ENCODE measurements at places on chromosomes 7 and 10.

DNA sequence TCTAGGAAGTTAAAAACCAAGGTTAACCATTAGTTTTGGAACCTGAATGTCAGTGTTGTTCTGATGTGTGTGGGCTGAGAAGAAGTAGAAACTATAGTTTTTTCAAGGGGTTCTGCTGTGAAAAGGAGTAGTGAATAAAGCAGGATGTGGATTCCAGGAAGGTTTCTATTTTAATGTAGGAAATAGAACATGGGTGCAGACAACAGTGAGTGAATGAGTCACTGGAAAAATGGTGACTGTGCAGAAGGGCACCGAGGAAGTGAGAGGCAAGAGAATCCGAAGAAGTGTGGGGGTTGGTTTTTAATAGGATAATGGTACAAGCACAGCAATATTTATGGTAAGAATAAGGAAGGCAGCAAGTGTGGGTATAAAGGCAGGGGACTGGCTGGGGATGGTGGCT is 120.4 kb downstream of the ARHGAP21 start:
- H3K4me1 ChIP-seq = no peaks in the 10 kb centered on the region
- H3K36me3 ChIP-seq = no peaks in the 10 kb centered on the region
- no peak for DNase-seq
- no peak overlapping the region for H3K27ac ChIP-seq

GRCh38 chr10:100876585-100877460 is 35.9 kb upstream of the SLF2 start:
- H3K27me3 ChIP-seq = no peaks in the 10 kb centered on the region
- H3K4me3 ChIP-seq = no peak overlapping the region
- no peaks in the 10 kb centered on the region for H3K36me3 ChIP-seq

- peaks cover 5% of the 10 kb centered on the region for H3K4me1 ChIP-seq
- DNase-seq = peak; percentile 27
- no peak overlapping the region for H3K27ac ChIP-seq
- no peak overlapping the region for H3K4me3 ChIP-seq
- H3K27me3 ChIP-seq = no peaks in the 10 kb centered on the region
Observed at GRCh38 chr7:28922624-28923331, 35.4 kb downstream of the TRIL start.

GRCh38 chr10:90130321-90131086 is 429.1 kb downstream of the KIF20B start:
- no peaks in the 10 kb centered on the region for H3K4me1 ChIP-seq
- H3K4me3 ChIP-seq = no peak overlapping the region
- DNase-seq = no peak
- no peaks in the 10 kb centered on the region for H3K36me3 ChIP-seq

DNA sequence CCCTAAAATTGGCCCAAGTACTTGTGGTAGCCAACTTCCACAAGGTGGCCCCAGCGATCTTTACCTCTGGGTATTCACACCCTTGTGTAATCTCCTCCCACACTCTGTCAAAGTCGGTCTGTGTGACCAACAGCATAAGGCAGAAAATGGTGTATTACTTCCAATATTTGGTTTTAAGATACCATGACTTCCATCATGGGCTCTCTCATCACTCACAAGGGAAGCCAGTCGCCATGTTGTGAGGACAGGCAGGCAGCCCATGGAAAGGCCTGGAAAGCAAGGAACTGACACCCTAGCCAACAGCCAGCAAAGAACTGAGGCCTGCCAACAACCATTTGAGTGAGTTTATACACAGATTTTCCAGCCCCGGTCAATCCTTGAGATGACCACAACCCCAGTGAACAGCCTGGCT is 91.0 kb upstream of the KMT2E start:
- H3K4me3 ChIP-seq = no peak overlapping the region
- no peaks in the 10 kb centered on the region for H3K27me3 ChIP-seq
- no peak overlapping the region for H3K27ac ChIP-seq
- no peaks in the 10 kb centered on the region for H3K4me1 ChIP-seq
- DNase-seq = peak; percentile 50

GRCh38 chr10:58175990-58176900 is 91.4 kb downstream of the IPMK start:
- H3K27ac ChIP-seq = no peak overlapping the region
- DNase-seq = no peak
- H3K4me1 ChIP-seq = no peaks in the 10 kb centered on the region

DNA sequence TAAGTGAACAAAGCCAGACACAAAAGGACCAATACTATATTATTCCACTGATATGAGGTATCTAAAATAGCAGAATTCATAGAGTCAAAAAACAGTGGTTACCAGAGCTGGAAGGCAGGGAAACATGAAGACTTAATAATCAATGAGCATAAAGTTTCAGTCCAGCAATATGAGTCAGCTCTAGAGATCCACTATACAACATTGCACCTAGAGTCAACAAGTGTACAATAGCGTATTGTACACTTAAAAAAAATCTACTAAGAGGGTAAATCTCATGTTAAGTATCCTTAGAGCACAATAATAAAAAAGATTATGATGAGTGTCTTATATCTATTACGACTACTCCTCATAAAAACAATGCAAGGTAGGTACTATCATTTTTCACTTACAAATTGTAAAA is 36.1 kb downstream of the C10orf90 start:
- no peak overlapping the region for H3K27ac ChIP-seq
- DNase-seq = no peak
- H3K4me1 ChIP-seq = no peaks in the 10 kb centered on the region
- H3K4me3 ChIP-seq = no peak overlapping the region
- H3K27me3 ChIP-seq = no peaks in the 10 kb centered on the region

- H3K36me3 ChIP-seq = no peaks in the 10 kb centered on the region
- no peaks in the 10 kb centered on the region for H3K27me3 ChIP-seq
- H3K4me1 ChIP-seq = no peaks in the 10 kb centered on the region
- H3K4me3 ChIP-seq = no peak overlapping the region
Observed at GRCh38 chr10:77506517-77507200, 130.9 kb downstream of the KCNMA1 start.

DNA sequence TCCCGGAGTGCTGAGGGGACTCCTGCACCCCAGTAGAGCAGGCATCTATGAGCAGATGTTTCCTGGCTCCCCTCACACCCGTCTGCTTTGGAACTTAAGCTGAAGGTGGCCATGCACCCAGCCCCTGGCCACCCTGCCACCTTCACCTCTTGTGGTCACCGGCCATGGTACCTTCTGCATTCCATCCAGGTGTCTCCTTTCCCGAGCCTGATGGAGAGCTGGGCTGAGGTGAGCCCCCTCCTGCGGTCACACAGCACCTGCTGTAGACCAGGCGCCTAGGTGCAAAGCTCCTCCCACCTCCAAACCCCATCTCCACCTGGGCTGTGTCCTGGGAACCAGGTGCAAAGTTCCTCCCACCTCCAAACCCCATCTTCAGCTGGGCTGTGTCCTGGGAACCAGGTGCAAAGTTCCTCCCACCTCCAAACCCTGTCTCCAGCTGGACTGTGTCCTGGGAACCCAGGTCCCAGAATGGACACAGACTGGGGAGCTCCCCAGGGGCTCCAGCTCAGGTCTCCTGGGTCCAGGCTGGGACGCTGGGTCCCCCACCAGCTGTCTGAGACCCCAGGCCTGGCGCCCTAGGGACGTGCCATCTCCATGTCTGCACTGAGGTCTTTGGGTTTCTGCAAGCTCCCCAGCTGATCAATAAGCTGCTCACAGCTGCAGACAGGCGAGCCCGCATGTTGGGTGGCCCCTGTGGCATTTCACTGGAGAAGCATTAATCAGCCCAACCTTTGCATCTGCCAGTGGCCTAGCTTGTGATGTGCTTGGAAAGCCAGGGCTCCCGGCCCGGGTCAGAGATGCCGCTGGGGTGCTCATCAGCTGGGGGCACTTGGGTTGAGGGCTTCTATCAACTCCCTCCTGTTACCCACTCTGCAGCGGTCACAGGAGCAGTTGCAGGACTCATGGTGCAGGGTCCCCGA is 61.2 kb upstream of the INPP5A start:
- DNase-seq = no peak
- no peak overlapping the region for H3K4me3 ChIP-seq
- no peaks in the 10 kb centered on the region for H3K4me1 ChIP-seq
- no peaks in the 10 kb centered on the region for H3K36me3 ChIP-seq
- no peak overlapping the region for H3K27ac ChIP-seq

DNA sequence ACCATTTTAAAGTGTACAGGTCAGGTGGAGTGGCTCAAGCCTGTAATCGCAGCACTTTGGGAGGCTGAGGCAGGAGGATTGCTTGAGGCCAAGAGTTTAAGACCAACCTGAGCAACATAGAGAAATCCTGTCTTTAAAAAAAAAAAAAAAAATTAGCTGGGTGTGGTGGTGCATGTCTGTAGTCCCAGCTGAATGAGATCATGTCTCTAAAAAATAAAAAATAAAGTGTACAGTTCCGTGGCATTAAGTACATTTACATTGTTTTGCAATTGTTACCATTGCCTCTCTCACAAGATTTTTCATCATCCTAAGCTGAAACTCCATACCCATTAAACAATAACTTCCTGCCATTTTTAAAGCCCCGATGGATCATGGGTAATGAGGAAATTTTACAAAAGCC is 20.6 kb downstream of the PLCE1 start:
- no peaks in the 10 kb centered on the region for H3K36me3 ChIP-seq
- no peak for DNase-seq
- H3K27ac ChIP-seq = no peak overlapping the region
- no peaks in the 10 kb centered on the region for H3K27me3 ChIP-seq

GRCh38 chr7:66355756-66356155 is 150.6 kb downstream of the TPST1 start:
- no peak overlapping the region for H3K27ac ChIP-seq
- no peaks in the 10 kb centered on the region for H3K4me1 ChIP-seq
- no peaks in the 10 kb centered on the region for H3K27me3 ChIP-seq
- no peak for DNase-seq
- no peaks in the 10 kb centered on the region for H3K36me3 ChIP-seq
- H3K4me3 ChIP-seq = no peak overlapping the region

DNA sequence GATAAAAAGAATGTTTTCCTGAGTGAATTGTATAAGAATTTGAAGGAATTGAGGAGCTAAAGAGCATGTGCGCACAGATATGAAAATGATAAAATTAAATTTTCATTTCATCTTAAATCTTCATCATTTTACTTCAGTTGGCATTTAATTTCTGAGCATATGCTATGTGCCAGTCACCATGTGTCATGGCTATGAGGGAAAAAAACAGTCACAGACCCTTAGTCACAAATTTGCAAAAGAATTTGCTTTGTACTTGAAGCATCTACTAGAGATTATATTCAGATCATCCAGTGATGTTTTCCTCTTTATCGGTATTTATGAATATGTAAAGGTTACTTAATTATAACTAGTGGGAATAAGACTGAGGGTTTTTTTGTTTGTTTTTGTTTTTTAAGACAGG is 29.8 kb downstream of the VCL start:
- DNase-seq = no peak
- H3K36me3 ChIP-seq = peaks cover 4% of the 10 kb centered on the region
- H3K4me1 ChIP-seq = peaks cover 2% of the 10 kb centered on the region
- H3K27me3 ChIP-seq = no peaks in the 10 kb centered on the region
- H3K27ac ChIP-seq = no peak overlapping the region

DNA sequence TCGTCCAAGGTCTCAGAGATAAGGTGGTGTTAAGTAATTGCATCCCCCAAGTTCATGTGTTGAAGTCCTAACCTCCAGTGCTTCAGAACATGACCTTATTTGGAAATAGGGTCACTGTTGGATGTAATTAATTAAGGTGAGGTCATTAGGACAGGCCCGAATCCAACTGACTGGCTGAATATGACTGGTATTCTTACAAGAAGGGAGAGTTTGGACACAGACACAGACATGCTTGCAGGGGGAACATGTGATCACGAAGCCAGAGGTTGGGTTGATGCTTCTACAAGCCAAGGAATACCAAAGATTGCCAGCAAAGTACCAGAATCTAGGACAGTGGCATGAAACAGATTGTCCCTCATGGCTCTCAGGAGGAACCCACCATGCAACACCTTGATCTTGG is 173.5 kb upstream of the LYZL2 start:
- no peak overlapping the region for H3K27ac ChIP-seq
- H3K4me3 ChIP-seq = no peak overlapping the region
- no peaks in the 10 kb centered on the region for H3K27me3 ChIP-seq
- DNase-seq = no peak
- no peaks in the 10 kb centered on the region for H3K36me3 ChIP-seq

DNA sequence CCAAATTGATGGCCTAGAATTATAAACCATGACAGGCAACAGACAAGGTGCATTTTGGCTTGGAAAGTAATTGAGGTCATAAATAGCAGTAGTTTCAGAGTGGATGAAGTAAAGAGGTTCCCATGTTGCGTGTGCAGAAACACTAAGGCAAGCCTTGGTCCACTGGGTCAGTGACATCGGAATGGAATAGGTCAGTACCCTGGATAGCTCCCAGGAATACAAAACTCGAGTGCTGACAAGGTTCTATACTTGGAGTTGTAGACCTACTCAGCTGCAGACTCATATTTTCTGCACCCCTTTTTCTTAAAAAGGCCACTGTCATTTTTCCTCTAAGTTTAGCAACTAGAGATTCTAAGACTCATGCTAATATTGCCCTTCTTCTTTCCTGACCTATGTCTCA is 132.8 kb downstream of the DYNC1I1 start:
- no peak for DNase-seq
- H3K27ac ChIP-seq = no peak overlapping the region
- no peaks in the 10 kb centered on the region for H3K4me1 ChIP-seq
- no peaks in the 10 kb centered on the region for H3K36me3 ChIP-seq
- no peaks in the 10 kb centered on the region for H3K27me3 ChIP-seq

- no peak overlapping the region for H3K4me3 ChIP-seq
- H3K4me1 ChIP-seq = no peaks in the 10 kb centered on the region
- H3K27ac ChIP-seq = no peak overlapping the region
- H3K27me3 ChIP-seq = no peaks in the 10 kb centered on the region
- peaks cover 55% of the 10 kb centered on the region for H3K36me3 ChIP-seq
Observed at GRCh38 chr10:98423691-98424120, 8.7 kb upstream of the PYROXD2 start.

- H3K27ac ChIP-seq = no peak overlapping the region
- H3K4me1 ChIP-seq = no peaks in the 10 kb centered on the region
- H3K4me3 ChIP-seq = no peak overlapping the region
- DNase-seq = no peak
Observed at GRCh38 chr7:102974366-102975236, 61.8 kb downstream of the LRRC17 start.

DNA sequence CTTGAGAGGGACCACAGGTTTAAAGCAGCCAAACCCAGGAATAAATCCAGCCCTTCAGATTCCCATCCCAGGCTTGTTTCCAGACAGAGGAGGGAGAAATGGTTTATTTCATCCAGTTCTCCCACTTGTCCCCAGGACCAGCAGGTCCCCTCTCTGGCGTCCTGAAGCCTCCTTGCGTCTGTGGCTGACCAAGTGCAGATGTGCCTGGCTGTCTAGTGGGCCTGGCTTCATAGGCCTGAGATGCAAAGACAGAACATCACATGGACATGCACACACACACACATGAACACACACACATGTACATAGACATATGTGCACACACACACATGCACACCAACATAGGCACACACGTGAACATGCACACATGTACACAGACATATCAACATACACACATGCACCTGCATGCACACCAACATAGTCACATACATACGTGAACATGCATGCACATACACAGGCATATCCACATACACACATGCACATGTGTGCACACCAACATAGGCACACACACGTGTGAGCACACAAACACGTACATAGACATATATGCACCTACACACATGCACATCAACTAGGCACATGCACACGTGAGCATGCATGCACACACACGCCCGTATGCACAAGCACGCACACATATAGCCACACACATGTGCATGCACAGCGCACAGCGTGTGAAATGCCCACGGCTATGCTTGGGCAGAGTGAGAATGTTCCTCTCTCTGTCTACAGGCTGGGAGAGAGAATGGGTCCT is 10.7 kb downstream of the FOXL3 start:
- no peak overlapping the region for H3K27ac ChIP-seq
- no peaks in the 10 kb centered on the region for H3K4me1 ChIP-seq
- H3K27me3 ChIP-seq = no peaks in the 10 kb centered on the region
- no peaks in the 10 kb centered on the region for H3K36me3 ChIP-seq

All from effector memory CD4-positive, alpha-beta T cell (primary cell).